CD4-positive, alpha-beta T cell treated with Interleukin-12 subunit alpha and Interleukin-12 subunit beta, for 1 hour (primary cell): ENCODE measurements at places on chromosomes 2 and 18.

DNA sequence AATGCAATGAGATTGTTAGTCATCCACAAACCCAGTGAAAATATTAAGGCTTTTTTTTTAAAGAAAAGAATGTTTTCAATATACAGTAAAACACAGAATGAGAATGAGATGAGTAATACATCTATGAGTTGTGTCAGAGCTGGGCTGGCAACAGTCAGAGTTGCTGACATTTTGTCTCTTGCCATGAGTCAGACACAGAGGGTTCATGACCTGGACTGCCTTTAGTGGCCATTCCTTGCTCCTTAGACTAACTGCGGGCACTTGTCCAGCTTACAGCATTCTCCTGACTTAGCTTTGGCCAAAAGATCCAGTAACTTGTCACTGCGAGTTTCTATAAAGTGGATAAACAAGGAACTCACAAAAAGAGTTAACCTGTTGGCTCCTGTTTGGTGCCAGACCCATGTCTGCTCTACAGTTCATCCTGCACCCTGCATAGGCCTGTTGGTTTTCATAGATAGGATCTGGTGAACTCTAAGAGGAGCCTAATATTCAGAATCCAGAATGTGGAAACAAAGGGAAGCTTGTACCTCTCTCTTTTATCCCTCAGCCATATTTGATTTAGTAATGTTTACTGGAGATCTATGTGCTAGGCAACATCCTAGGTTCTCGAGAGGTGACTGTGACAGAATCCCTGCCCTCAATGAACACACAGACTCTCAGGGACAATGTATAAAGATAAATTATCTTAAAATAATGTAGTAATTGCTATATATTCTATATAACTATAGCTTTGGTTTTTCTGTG, 391.5 kb upstream of the VWC2L start:
- no peak for DNase-seq

DNA sequence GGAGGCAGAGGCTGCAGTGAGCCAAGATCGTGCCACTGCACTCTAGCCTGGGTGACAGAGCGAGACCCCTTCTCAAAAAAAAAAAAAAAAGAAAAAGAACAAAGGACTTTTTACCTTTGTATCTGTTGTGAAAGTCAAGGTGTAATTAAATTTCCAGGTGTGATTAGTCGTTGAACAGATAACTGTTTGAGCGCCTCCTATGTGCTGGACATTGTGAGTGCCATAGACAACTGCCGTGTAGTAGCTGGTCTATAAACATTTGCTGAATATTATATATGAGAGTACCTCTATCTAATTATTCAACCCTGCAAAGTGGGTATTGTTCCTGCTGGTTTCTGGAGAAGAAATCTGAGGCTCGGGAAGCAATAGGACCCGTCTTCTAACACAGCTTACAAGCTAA, 71.8 kb downstream of the ASAP2 start:
- DNase-seq = no peak

DNA sequence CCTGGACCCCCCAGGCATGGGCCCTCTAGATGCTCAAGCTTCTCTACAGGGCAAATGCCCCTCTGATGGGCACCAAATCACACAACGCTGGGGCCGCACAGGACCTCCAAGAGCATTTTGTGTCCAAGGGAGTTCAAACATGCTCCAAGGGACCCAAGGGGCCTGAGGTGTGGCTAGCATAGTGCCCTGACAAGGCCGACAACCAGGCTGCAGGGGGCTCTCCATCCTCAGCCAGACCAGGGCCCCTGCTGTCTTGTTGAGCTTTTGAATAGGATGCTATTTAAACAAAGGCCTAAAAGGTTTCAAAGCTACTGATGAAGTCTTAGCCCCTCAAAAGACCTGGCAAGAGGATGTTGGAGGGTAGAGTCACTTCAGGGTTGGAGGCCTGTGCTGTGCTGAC, 33.1 kb downstream of the EN1 start:
- DNase-seq = no peak

DNA sequence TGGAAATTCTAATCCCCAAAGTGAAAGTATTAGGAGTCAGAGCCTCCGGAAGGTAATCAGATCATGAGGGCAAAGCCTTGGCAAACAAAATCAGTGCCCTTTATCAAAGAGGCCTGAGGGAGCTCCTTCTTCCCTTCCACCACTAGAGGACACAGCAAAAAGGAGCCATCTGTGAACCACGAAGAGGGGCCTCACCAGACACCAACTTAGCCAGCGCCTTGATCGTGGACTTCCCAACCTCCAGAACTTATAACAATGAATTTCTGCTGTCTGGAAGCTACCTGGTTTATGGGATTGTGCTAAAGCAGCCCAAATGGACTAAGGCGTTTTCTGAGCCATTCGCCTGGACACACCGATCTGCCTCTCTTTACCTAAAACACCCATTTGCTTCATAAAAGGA, 133.1 kb downstream of the EIPR1 start:
- no peak for DNase-seq

DNA sequence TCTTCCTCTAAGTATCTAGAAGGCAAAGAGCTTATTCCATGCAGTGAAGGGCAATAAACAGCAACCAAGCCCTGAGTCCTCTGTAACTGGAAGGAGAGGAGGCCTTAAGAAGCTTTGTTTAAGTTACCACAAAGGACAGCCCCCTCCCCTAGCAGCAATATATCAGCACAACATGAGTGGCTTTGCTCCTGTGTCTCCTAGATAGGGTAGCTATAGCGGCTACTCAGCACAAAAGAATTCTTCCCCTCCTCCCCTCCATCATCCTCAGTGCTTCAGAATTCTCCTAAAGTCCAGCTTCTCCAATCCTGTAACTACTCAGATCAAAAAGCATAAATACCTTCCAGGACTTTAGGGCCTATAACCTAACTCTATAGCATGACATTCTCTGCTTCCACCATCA, 16.5 kb downstream of the SUMO1 start:
- DNase-seq = no peak

DNA sequence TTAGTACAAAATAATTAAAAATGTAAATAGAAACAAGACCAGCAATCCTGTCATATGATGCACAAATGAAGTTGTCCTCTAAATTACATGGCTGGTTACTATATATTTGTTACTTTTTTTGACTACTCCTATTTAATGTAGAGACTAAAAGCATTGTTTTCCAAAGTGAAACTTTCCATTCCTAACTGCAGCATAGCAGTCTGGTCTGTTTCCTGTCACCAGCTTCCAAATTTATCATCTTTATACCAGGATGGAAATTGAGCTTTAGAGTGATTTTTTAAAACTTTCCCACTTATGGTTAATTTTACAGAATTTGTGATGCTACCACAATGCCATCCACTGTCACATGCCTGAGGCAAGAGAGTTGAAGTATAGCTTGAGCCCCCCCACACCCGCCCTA, 33.5 kb upstream of the RAB27B start:
- no peak for DNase-seq

- DNase-seq = no peak
These were observed 13.3 kb upstream of the MSH2 start for GRCh38 chr2:47389692-47390091.

- DNase-seq = no peak
These were observed 74.3 kb downstream of the HRH4 start for GRCh38 chr18:24534737-24535136.

- no peak for DNase-seq
These were observed 178.0 kb downstream of the PDE11A start for GRCh38 chr2:177894546-177894945.

DNA sequence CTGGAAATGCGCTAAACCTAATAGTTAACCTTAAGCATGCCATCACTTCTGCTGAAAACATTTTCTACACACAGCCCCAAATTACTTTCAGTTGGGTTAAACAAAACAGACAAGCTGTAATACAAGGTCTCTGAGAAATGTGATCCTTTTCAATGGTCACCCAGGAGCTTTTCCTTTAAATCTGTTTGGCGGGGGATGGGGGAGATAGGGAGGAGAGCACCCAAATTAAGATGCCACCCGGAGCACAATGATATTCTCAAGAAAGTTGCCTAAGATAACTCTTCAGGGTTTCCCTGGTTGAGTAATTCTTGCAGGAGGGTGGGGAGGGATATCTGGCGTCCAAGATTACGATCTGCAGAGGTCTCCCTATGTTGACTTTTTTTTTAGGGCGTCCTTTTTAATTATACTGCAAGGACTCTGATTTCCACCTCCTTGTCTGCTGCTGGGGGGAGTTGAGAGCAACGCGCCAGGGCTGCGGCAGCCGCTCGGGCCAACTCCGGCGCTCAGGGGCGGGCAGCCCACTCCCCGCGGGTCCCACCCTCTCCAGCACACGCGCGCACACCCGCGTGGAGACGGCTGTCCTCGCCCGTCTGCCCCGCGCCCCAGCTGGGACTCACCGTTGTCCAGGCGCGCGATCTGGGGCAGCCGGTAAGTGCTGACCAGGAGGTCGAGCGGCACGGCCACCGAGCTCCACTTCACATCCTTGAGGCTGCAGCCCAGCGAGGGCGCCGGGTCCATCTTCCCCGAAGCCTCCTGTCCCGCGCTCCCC, 807 bp downstream of the GAREM1 start:
- no peak for DNase-seq

DNA sequence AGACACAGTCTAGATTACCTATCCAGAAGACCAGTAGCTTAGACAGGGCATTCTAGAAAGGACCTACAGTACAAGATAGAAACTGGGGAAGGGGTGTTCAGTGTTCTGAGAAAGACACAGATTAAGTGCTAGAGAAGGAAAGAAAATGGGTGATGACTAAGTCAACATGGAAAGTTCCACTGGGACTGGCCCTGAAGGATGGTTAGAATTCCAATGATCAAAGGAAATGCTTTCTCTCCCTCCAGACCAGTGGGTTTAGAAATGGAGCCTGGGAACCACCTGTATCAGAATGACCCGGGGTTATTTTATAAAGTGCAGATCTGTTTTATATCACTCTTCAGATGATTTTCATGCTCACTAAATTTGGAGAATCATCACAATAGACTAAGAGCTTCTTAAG, 5.8 kb upstream of the COLEC12 start:
- no peak for DNase-seq

- DNase-seq = no peak
These were observed 392.5 kb downstream of the FIGN start for GRCh38 chr2:163343316-163343715.

- no peak for DNase-seq
These were observed 1117.6 kb upstream of the DDX18 start for GRCh38 chr2:116696903-116697302.

DNA sequence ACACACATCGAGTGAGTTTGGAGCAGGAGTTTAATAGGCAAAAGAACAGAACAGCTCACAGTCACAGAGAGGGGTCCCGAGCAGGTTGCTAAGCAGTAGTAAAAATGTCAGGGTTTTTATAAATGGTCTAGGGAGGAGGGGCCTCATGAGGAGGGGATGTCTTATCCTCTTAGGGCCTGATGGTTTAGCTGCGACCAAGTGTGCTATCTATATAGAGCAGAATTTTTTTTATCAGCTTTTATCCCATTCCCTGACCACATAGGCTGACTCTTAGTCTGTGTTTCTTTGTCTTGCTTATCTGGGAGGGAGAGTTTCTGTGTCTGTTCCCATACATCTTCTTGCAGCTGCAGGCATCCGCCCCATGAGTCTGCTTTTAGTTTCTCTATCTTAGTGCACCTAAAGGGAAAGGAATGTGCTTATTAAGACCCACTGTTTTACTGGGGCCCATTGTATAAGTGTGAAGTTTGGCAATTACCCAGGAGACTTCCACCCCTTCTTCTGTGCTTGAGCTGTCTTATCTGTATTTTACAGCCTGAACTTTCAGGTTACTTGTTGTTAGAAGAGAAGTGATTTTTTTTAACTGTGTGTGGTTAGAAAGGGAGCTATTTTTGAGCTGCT, 30.4 kb upstream of the GMCL1 start:
- DNase-seq = no peak

DNA sequence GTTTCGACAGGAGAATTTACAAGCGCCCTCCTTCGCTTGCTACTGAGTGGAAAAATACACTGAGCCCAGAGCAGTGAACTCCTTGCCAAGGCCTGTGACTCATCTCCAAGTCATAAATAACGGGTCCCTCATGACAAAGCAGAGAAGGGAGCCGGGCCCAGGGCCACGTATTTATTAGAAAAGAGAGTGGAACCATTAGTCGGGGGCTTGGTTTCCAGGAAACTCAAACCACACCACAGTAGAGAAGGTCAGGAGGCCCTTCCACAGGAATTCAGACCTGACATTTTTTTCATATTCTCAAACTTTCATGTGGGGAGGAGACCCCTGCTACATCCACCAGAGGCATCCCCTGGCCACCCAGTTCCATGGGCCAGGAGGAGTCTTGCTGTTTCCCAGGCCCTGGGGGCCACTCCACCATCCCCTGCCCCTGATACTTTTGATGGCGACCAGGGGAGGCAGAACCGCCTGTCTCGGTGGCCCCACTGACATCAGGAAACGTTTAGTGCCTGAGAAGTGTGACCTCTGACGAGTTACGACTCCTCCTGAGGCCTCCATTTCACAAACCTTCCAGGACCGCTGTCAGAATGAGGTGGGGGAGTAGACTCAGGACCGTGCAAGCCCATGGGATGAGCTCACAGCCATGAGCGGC, 289.7 kb downstream of the DYSF start:
- no peak for DNase-seq

- no peak for DNase-seq
These were observed 243.5 kb downstream of the ASXL3 start for GRCh38 chr18:33821503-33821902.

GRCh38 chr2:95030496-95030895, 5.0 kb downstream of the MAL start:
- DNase-seq = no peak

- no peak for DNase-seq
These were observed 10.9 kb downstream of the ANKRD23 start for GRCh38 chr2:96832754-96833507.

GRCh38 chr2:112480530-112481049, 1.4 kb upstream of the TTL start:
- peak; percentile 40 for DNase-seq

DNA sequence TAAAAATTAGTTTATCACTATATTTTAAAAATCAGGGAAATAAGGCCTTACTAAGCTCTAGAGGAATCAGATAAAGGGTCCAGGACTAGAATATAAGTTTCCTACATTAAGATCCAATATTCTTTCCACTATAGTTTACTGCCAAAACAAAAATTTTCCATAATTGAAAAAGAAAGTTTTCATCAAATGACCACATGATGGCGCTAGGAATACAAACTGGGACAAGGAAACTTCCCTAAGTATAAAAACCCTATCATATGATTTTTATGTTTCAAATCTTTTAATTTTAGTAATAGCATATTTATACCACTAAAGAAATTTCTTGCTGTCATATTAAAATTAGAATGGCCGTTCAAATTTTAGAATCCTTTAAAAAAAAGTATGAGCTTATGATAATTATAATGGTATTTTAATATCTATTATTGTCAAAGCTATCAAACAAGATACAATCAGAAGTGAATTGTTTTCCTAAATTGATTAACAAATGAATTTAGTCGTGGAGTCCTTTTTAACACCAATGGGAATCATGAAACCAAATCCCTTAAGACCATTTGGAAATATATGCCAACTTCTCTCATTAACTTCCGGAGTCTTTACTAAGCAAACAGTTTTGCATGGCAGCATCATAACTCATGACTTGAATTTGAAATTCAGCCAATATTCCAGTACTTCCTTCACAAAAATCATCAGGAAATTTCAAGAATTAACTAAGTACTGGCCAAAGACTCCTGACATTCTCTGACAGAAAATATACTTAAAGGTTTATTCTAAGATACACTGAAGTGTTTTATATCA, 70.3 kb downstream of the SCN1A start:
- DNase-seq = no peak

GRCh38 chr18:34609986-34610648, 100.0 kb upstream of the DTNA start:
- DNase-seq = no peak
